ENCODE measurements at places on chromosomes 2 and 18.

- DNase-seq: no peak
These were observed 33.4 kb downstream of the YPEL5 start for GRCh38 chr2:30180226-30180625.

DNA sequence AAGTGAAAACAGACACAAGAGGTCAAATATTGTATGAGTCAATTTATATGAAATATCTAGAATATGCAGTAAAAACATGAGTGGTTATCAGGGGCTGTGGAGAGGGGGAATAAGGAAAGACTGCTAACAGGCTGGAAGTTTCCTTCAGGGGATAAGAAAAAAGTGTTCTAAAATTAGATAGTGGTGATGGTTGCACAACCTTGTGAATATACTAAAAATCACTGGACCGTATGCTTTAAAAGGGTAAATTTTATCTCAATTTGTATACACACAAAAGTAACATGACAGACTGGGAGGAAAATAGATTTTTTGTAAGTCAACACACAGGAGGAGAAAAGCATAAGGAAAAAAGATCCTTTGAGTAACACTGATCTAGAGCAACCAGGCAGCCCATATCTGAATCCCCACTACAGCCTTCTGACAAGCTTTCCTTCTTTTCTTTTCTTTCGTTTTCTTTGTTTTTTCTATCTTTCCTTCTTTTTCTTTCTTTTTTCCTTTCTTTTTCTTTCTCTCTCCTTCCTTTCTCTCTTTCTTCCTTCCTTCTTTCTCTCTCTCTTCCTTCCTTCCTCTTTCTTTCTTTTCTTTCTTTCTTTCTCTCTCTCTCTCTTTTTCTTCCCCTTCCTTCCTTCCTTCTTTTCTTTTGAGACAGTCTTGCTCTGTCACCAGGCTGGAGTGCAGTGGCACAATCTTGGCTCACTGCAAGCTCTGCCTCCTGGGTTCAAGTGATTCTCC, 95.4 kb downstream of the AAK1 start:
- no peak for DNase-seq

DNA sequence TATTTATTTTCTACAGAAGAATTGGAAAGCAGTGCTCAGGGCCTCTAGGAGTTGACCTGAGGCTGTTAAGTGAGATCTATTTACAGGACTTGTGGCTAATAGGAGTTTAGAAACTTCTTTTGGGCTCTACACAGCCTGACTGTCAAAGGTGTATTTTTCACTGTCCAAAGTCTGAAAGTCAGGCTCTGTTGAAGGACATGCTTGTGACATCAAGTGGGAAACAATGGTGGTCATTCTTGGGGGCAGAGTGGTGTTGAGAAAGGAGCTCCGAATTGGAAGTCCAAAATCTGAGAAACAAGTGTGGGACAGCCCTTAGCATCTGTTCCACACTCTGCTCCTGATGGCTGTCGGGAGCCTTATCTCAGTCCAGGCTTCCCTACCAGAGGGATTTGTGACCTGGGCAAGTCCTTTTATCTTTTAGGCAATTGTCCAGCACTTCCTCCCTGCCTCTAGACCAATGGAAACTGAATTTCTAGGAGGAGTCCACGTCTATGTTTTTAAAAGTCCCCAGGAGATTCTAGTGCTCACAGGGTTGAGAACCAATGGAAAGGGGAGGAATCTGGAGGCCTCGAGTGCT, 76.4 kb downstream of the LIPG start:
- no peak for DNase-seq

DNA sequence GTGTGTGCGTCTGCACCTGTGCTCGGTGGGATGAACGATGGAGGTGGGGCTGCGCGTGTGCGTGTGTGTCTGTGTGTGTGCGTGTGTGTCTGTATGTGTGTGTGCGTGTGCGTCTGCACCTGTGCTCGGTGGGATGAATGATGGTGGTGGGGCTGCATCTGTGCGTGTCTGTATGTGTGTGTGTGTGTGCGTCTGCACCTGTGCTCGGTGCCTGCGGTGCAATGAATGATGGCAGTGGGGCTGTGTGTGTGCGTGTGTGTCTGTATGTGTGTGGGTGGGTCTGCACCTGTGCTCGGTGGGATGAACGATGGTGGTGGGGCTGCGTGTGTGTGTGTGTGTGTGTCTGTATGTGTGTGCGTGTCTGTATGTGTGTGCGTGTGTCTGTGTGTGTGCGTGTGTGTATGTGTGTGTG, 48.5 kb upstream of the CTDP1 start:
- no peak for DNase-seq

- DNase-seq: no peak
These were observed 149.2 kb upstream of the TWIST2 start for GRCh38 chr2:238698451-238699306.

GRCh38 chr2:5991305-5991968, 299.3 kb downstream of the SOX11 start:
- no peak for DNase-seq

GRCh38 chr2:218422403-218423086, 3.6 kb downstream of the VIL1 start:
- no peak for DNase-seq

Data from H4 (cell line).